Hematopoietic multipotent progenitor cell treated with erythropoietin and hydrocortisone succinate and interleukin-3 and kit ligand, for 15 days (in vitro differentiated cells): ENCODE measurements at places on chromosomes 12 and 14.

DNA sequence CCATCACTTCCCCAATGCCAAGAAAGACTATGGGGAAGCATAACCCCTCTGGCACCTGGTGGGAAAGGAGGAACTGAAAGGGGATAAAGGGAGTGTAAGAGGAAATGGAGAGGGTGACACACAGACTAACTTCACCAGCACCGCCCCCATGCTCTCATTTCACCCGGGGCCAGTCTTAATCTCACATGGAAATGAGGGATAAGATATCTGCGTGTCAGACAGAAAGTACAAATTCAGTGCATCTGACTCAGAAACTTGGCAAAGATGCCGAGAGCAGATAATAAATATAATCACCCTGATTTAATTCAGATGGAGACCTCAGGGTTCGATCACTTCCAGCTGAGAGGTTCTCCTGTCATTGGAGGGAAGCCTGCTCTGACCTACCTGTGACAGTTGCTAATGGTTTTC lies 191.6 kb downstream of the DUSP6 start:
- no peak for DNase-seq

DNA sequence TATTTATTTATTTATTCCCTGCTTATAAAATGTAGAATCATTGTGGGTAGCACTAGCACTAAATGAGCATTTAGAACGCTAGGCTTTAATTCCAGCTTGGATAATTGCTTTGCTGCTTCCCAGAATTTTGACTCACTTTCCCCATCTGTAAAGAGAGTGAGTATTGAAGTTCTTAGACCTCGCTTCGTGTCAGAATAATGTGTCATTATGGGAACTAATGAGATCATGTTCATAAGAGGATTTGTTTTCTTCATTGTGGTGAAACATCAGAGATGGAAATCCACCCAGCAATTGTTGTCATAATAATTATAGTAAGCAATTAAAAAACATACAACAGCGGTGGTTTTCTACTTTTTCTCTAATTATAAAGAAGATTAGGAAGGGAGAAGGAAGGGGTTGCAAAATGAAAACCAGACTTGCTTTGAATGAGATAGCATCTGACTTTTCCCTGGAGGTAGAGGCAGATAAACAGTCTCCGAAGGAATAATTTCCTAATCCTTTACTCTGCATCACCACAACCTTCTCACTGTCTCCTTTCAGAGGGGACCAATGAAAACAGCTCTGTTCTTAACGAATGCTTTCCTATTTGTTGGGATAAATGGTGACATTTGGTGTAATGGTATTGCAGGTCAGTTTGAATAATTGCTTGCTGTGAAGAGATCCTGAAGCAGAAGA lies 86.8 kb upstream of the ARHGAP5 start:
- DNase-seq = no peak

GRCh38 chr12:53988541-53989226 lies 3.7 kb downstream of the HOXC10 start:
- DNase-seq = no peak

DNA sequence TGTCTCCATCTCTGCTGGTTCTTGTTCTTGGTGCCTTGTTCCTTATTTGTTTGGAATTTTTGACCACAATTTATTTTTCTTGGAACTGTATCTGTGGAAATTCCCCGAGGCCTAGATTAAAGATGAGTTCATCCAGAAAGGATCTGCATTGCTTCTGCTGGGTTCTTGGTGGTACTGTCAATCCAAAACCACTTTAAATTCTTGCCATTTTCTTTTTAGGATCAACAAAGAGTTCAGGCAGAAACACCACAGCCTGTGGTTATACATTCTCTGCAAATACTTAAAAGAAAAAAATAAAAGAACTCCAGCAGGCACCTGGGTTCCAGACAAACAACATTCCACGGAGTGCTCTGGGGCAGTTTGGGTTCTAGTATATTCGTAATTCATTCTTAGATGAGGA lies 6.0 kb upstream of the VAMP1 start:
- DNase-seq = no peak
